ENCODE measurements at places on chromosomes 4 and X.

DNA sequence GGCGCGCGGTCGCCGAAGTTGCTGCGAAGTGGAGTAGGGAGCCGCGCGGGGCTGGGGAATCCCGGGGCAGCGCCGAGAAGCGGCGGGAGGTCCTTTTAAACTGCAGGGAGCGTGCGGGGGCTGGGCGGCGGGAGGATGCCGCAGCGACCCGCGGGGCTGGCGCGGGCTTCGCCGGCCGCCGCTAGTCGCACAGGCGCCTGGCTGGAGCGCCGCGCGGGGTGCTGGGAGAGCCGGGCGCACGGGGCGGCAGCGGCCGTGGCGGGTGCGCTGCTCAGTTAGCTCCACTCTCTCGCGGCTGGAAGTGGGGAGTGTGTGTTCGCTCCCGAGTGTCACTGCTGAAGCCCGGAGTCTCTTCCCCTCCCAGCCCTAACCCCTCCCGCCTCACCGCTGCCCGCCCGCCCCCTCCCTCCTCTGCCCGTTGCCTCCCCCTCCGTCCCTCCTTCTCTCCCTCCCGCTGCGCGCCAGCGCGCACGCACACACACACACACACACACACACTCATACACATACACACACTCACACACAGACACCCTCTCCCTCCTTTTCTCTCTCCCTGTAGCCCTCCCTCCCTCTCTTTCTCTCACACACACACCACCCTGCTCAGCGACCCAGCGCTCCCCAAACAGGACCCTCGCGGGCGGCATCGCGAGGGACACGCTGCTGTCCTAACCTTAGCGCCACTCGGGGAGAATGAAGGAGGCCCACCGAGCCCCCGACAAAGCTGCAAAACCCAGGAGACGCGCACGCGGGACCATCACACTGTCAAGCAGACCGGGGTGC lies at the start of gene NDNF:
NDNF (minus strand) TSS at position 312 of the 780 bp plus-strand sequence. CDS start 26,698 bp downstream, outside the sequence.
- peak; percentile 89 for DNase-seq

DNA sequence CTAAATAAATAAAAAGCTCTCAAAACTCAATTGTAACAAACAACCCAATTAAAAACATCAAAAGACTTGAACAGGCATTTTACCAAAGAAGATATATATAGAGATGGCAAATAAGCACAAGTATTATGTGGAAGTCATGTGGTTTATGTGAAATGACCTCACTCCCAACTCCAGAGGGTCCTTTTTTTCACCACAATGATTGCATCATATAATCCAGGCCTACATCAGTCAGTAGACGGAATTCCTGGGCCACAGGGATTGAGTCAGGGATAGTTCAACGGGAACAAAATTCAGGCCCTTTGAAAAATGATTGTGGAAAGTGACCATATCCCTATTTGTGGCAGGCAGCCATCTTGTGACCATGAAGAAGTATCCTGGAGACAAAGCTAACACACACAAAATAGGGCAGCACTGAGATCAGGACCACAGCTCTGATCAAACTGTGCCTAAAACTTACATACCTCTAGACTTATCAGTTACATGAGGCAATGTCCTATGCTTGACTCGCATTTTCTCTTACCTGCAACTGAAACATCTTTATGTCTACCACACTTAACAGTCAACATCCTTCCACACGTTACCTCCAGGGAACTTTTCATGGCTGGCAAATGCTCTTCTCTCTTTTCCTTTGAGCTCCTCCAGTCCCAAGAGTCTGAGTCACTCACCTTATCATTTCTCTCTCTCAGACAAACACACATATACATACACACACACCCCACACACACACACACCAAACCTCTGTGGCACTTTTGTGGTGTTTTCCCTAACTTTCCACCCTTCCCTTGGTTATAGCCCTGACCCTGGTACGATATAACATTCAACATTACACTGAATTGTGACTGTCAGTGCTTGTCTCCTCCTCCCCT lies 113.5 kb downstream of the PHF8 start:
- DNase-seq, result no peak

- DNase-seq, result no peak
Observed at GRCh38 chr4:76365636-76366035, 55.3 kb downstream of the CCDC158 start.

DNA sequence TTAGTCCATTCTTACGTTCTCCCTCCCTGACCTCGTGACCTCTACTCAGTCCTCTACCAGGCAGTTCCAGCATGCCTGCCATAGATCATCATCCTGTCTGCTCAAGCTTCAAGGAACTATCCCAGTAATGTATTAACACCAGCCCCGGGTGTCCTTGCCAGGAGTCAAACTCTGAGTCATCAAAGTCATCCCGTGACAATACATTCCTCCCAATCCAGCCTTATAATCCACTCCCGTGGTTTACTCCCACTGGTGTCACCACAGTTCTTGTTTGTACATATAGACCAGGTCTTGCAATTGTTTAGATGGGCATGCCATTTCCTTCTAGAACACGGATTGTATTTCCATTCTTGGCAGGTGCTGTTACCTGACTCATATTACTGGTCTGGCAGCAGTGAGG lies 68.7 kb upstream of the TAB3 start:
- DNase-seq, result no peak

DNA sequence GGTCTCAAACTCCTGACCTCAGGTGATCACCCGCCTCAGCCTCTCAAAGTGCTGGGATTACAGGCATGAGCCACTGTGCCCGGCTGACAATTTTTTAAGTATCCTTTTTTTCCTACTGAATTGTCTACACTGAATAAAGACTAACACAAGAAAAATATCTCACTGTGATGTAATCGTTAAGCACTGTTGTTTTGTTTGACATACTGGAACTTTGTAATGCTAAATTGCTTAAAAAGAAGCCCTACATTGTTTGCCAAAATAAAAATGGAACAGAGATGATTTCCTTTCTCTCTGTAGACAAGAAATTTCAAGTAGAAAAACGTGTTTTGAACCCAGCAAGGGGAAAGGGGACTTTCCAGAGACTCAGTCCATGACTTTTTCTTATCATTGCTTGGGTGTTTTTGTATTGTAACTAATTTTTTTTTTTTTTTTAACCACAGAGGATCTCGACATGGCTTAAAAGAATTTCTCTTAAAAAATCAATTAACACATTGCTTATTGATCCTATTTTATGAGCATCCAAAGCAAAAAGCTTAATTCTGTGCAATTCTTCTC lies 74.9 kb downstream of the TMEM156 start:
- DNase-seq, result no peak

GRCh38 chr4:145939856-145940255 lies 1.2 kb upstream of the ZNF827 start:
- no peak for DNase-seq

DNA sequence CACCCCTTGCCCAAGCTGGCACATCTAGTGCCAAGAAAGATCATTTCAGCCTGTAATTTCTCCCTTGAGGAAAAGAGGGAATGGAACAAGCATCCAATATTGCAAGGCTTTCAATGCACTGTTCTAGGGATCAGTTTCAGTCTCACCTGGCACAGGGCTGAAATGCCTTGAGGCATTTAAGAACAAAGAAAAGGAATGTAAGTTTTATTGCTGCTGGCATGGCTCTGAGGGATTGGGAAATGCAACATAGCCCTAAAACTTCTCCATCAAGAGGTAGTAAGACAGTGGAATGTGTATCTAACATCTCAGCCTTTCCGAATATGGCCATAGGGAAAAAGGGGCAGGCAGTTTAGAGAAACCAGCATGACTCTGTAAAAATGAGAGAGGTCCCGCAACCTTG lies 732.6 kb upstream of the LCORL start:
- DNase-seq, result no peak

GRCh38 chrX:110514509-110514908 lies 155.9 kb downstream of the RTL9 start:
- no peak for DNase-seq

GRCh38 chr4:76765473-76766183 lies 132.3 kb downstream of the SOWAHB start:
- no peak for DNase-seq

DNA sequence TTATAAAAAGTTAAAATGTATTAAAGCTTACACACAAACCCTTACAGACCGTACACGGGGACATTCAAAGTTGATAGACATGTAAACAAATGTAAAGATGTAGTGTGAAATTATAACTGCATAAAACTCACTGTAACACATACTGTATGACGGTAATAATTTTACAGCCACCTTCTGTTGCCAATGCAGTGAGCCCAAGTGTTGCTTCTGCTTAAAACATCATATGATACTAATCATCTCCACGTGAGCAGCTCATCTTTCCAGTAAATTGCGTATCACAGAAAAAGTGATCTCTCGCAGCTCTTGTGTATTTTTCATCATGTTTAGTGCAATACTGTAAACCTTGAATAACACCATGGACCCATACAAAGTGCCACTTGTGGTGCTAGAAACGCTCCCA lies 233.2 kb downstream of the STK32B start:
- no peak for DNase-seq

- DNase-seq, result no peak
Observed at GRCh38 chr4:104983615-104984179, 163.0 kb upstream of the TET2 start.

- no peak for DNase-seq
Observed at GRCh38 chr4:143346206-143346605, 9.5 kb downstream of the GAB1 start.

- no peak for DNase-seq
Observed at GRCh38 chrX:40414335-40414734, 166.4 kb upstream of the ATP6AP2 start.

- no peak for DNase-seq
Observed at GRCh38 chr4:36029951-36030350, 214.4 kb downstream of the ARAP2 start.

DNA sequence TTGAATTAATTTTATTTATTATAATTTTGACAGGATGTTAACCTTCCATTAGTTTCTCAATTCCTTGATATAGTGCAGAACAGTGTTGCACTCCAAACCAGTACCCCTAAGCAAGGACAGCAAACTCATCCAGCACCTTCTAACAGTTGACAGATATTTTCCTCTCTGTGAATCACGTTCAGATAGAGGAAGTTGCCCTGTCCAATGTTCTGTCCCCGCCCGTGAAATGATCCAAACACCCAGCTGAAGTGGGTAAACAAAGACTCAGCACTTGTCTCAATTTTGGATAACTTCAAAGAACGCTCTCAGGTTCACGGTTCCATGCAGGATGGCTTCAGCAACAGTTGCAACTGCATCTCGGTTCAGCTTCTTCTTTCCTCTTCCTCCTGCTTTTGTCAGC lies 1240.0 kb upstream of the ADGRL3 start:
- no peak for DNase-seq

DNA sequence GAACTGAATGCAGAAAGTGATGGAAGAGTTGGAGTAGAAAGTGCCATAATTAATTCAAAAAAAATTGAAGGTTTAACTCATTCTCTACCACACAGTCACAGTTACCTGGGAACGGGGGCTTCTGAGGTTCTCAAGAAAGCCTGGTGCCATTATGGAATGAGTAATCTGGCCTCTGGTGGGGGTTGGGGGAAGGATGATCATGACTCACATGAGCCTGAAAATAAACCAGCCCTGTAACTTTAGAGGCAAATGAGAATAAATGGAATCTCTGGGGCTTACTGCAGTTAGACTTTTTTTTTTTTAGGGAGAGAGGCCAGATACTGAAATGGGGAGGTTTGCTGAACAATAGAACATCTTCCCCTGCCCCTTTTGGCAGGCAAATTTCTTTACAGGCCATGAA lies 55.3 kb downstream of the SOD3 start:
- DNase-seq, result no peak

DNA sequence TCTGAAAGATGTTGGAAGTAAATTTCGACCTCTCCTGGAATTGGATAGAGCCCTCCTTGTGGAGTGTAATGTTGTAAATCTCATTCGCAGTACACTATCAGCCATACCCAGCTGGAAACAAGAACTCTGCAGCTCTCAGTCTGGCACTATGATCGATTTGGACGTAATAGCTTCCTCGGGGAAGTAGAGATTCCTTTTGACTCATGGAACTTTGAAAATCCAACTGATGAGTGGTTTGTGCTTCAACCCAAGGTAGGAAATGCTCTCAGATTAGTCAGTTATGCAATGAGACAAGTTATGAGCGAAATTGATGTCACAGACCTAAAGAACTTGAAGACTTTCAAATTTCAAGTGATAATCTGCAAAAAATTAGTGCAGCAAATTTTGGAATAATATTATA lies 103.9 kb downstream of the SYTL5 start:
- no peak for DNase-seq

DNA sequence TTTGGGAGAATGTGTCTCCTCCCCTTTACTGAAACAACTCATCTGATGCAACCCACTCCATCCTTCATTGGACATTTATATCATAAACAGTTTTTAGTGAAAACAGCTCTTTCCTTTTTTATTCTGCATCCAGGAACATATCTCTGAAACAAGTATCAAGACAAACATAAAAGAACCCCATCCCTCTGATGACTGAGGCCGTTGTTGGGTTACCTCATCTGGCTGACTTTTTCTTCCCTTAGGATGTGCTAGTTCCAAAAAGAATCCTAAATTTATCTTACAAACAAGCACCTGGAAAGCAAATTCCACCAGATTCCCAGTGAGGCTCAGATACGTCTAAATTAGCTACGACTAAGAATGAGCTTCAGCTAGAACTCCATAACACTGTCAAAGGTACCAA lies 483.7 kb upstream of the INTU start:
- DNase-seq, result no peak

- no peak for DNase-seq
Observed at GRCh38 chr4:161444626-161445025, 719.2 kb downstream of the FSTL5 start.

DNA sequence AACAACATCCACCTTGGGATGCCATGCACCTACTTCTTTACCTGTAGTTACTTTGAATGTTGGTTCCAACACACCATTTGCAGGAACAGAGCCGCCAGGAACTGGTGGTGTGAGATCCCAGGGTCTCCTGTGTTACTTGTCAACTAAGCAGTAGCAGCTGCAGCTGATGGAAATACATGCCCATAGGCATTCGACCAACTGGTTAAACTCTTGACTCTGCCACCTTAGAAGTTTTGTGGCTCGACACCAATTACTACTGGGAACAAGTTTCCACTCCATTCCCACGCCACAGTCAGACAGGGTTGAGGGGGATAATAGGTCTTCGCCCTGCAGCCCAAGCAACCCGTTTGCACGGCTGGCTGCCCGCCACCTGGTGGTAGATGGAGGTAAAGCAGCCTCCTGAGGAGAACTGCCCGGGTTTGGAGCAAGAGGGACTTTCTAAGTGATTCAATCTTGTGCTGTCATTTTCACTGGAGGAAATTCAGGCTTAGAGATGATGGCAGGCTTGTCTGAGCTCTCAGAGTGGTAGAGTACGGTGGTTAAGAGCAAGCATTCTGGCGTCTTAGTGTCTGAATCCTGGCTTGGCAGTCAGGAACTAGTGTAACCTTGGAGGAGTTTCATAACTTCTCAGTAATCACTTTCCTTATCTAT lies 119.1 kb upstream of the TRIM2 start:
- peak; percentile 81 for DNase-seq

- peak; percentile 36 for DNase-seq
Observed at GRCh38 chr4:81844717-81845116, 373.0 kb upstream of the RASGEF1B start.

- DNase-seq, result no peak
Observed at GRCh38 chr4:78543424-78544125, 8.0 kb upstream of the ANXA3 start.

DNA sequence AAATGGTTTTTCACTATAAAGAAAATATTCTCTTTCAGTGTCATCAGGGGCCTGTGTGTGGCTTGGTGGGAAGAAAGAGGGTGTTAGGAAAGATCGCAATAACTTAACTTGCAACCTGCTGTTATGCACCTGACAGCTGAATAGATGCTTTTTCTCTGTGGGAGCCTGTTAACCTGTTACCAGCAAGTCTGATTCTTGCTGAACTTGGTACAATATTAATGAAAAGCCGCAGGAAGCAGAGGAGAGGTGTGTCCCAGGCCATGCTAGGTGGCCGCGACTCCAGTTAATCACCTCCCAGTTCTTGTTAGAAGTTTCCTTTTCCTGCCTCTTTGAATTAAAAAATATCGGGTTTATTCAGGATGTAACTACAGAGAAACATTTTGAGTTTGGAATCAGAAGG lies 494.8 kb upstream of the AGA start:
- DNase-seq, result no peak
